Fibroblast of skin of back (primary cell): ENCODE measurements at places on chromosomes 16 and 17.

GRCh38 chr16:31355431-31356100 lies 590 bp downstream of the ITGAX start:
- DNase-seq, result no peak

- DNase-seq, result no peak
These were observed 52.8 kb downstream of the NTN1 start for GRCh38 chr17:9074131-9074530.

DNA sequence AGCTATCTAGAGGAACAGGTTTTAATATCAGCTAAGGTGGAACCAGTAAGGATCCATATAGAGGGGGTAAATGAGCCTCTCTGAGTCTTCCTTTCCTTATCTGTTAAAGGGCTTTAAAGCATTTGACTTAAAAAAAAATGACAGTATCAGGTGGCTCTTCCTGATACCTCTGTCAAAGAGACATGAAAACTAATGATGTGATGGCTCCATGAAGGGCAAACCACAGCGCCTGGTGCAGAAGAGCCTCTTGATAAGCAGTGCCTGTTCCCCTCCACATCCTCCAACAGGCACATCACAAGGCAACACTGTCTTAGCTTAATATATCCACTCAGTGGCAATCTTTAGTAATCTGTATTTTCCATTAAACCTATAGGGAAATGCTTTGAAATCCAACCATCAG lies 68.9 kb downstream of the USP31 start:
- no peak for DNase-seq

GRCh38 chr16:27025581-27025980 lies 41.1 kb upstream of the C16orf82 start:
- DNase-seq, result no peak

GRCh38 chr16:18969855-18970240 lies 13.9 kb upstream of the TMC7 start:
- no peak for DNase-seq

DNA sequence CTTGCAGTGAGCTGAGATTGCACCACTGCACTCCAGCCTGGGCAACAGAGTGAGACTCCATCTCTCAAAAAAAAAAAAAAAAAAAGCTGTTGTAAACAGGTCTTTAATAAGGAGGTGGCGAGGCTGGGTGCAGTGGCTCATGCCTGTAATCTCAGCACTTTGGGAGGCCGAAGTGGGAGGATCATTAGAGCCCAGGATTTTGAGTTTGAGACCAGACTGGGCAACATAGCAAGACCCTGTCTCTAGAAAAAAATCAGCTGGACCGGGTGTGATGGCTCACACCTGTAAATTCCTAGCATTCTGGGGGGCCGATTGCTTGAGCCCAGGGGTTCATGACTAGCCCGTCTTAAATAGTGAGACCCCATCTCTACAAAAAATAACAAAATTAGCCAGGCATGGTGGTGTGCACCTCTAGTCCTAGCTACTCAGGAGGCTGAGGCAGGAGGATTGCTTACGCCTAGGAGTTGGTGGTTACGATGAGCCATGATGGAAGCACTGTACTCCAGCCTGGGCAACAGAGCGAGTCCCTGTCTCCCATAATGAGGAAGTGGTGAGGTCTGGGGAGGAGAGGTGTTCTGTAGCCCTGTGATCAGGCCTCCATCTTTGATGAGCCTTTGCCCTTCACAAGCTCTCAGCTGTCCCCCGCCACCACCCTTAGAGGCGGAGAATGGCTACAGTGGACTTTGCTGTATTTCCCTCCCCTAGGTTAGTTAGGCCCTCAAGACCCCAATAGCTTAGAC lies 36.2 kb downstream of the ZNF778 start:
- no peak for DNase-seq

GRCh38 chr17:50217591-50217990 lies 16.2 kb upstream of the COL1A1 start:
- DNase-seq, result peak; percentile 73

DNA sequence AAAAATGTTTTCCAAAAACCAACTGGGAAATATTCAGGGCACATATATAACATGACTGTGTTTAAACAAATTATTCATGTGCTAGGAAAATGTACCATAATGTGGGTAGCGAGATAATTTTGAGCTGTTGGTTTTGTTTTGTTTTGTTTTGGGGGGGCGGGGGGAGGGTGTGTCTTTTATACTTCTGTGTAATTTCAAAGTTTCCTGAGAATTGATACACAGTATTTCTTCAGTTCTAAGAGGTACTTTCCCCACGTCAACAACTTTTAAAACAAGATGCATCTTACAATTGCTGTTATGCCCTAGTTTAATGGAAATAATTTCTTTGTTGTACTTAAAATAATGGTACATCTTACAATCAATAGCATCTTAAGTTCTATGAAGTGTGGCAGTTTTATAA lies 99.7 kb upstream of the RPRML start:
- DNase-seq, result no peak

- DNase-seq, result no peak
These were observed 11.2 kb downstream of the COX4I1 start for GRCh38 chr16:85810742-85811115.

DNA sequence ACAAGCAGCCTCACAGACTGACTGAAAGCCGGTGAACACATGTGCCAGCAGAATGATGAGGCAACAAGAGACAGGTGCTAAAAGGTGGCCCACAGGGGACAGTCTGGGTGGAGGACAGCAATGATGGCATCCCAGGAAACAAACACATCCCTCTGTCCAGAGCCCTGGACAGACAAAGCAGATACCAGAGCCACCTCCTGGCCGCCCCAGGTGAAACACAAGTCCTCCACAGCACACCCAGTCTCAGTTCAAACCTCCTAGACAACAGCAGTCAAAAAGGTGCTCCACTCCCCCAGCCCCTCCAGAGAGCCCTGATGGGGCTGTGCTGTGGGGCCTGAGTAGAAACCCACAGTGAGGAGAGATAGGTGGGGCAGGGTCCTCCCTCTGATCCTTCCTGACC lies 20.3 kb upstream of the CDH5 start:
- DNase-seq, result no peak

GRCh38 chr16:17387256-17387655 lies 83.5 kb downstream of the XYLT1 start:
- no peak for DNase-seq

- DNase-seq, result no peak
These were observed 5.5 kb downstream of the CYBC1 start for GRCh38 chr17:82444941-82445521.

GRCh38 chr16:70646260-70647241 lies at the start of gene IL34:
Gene IL34 (plus strand): TSS chr16:70646559. CDS start chr16:70646948, 389 bp downstream.
- no peak for DNase-seq

DNA sequence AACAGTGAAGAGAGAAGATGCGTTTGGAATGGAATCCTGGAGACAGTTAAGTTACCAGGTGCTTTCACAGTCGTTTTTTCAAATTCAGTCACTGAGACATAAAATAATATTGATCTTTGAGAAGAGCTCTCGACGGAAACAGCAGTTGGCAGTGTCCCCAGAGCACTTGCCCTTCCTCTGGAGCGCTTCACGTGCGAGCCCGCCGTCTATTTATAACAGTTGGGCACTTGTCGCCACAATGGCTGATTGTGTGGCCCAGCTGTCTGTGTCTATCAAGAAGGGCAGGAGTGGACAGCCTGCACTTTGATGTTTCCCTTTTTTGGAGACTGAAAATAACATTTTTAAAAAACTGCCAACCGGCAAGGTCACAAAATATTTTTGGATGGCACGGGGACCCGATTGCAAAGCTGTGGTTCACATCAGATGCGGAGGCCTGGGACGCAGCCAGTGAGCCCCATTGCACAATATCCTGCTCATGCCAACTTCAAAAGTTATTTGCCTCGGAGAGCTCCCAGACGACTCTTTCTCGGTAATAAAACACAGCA lies 62.9 kb downstream of the ADCY9 start:
- DNase-seq, result peak; percentile 69
